Kidney (tissue), 22 donors: ENCODE measurements at places on chromosomes 2 and 18. TPM values are rescaled to one million over a fixed set of nuclear protein-coding genes. Genes with fewer than 3 reads are reported as not detected.
A peak's percentile ranks its signal among the peaks of the same experiment; 100 is the strongest.

FBLN7 gene
- total RNA-seq, result 4.6 TPM

SLC9A4 gene
- 2.8 TPM for total RNA-seq

IL18RAP gene
- total RNA-seq, result 2.0 TPM

FAM237A gene
- total RNA-seq, result not detected

TLX2 gene
- total RNA-seq, result not detected

GRCh38 chr2:45241061-45241561 lies 231.9 kb upstream of the SIX2 start:
- H3K4me3 ChIP-seq, result no peak overlapping the region
- H3K4me1 ChIP-seq, result no peaks in the 10 kb centered on the region
- H3K27me3 ChIP-seq, result no peaks in the 10 kb centered on the region
- H3K36me3 ChIP-seq, result no peaks in the 10 kb centered on the region

DNA sequence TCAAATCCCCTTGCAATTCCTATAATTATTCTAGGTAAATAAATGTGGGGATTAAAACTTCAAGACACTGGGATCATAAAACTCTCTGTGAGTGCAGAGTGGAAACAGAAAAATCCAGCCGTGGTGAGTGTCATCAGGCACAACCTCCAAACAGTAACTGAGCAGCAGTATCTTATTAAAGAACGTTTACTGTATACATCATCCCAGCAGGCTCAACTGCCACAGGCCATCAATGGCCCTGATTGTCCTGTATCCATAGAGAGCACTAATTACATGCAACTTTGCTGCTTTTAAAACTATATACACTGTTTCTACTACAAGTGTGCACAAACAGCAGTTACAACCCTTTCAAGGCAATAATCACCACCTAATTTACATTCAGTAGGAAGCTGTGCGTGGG lies 23.9 kb downstream of the GAREM1 start:
- no peaks in the 10 kb centered on the region for H3K36me3 ChIP-seq
- no peaks in the 10 kb centered on the region for H3K27me3 ChIP-seq
- H3K4me3 ChIP-seq, result no peak overlapping the region
- DNase-seq, result no peak
- no peak overlapping the region for H3K27ac ChIP-seq

- H3K27ac ChIP-seq, result peak overlapping the region; percentile 15
- no peak for DNase-seq
- peaks cover 8% of the 10 kb centered on the region for H3K36me3 ChIP-seq
- peaks cover 6% of the 10 kb centered on the region for H3K4me1 ChIP-seq
These were observed 20.4 kb downstream of the PKP4 start for GRCh38 chr2:158477202-158477601.

DNA sequence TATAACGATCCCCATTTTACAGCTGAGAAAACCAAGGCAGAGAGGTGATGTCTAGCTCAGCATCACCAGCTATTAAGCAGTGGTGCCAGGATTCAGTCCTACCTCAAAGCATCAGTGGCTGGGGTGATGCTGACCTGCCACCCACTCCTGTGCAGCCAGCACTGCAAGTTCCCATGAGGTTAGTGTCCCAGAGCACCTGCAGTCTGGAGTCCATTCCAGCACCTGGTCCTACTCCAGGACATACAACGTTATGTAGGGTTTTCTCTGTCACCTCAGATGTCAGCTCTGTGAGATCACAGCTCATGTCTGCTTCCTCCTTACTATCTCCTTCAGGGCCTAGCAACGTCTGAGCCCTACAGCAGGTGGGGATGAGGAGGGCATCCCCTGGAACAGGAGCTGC lies 328.0 kb upstream of the HS6ST1 start:
- no peak overlapping the region for H3K27ac ChIP-seq
- no peaks in the 10 kb centered on the region for H3K4me1 ChIP-seq
- H3K4me3 ChIP-seq, result no peak overlapping the region
- no peak for DNase-seq
- H3K36me3 ChIP-seq, result no peaks in the 10 kb centered on the region

DNA sequence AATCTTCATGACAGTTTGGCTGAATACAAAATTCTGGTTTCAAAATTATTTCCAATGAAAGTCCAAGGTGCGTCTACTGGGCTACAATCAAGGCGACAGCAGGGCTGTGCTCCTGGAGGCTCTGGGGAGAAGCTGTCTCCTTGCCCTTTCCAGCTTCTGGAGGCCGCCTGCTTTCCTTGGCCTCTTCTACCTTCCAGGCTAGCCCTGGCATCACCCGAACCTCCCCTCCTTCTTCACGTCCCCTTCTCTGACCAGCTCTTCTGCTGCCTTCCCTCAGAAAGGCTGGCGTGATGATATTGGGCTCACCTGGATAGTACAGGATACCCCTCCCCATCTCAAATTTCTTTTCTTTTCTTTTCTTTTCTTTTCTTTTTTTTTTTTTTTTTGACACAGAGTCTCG lies 115.5 kb downstream of the KCNF1 start:
- H3K36me3 ChIP-seq, result no peaks in the 10 kb centered on the region
- no peak overlapping the region for H3K4me3 ChIP-seq
- H3K27me3 ChIP-seq, result no peaks in the 10 kb centered on the region
- H3K4me1 ChIP-seq, result no peaks in the 10 kb centered on the region

DNA sequence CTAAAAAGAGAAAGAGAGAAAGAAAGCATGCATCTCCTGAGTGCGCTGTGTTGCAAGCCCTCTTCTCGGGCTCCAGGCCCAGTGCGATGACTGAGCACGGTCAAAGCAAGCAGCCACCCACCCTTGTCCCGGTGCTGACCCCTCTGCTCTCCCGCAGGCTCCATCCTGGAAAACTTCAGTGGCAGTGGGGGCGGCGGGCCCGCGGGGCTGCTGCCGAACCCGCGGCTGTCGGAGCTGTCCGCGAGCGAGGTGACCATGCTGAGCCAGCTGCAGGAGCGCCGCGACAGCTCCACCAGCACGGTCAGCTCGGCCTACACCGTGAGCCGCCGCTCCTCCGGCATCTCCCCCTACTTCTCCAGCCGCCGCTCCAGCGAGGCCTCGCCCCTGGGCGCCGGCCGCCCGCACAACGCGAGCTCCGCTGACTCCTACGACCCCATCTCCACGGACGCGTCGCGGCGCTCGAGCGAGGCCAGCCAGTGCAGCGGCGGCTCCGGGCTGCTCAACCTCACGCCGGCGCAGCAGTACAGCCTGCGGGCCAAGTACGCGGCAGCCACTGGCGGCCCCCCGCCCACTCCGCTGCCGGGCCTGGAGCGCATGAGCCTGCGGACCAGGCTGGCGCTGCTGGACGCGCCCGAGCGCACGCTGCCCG lies 252.5 kb downstream of the GLI2 start:
- no peak overlapping the region for H3K4me3 ChIP-seq
- H3K36me3 ChIP-seq, result no peaks in the 10 kb centered on the region
- no peaks in the 10 kb centered on the region for H3K27me3 ChIP-seq
